ENCODE measurements at places on chromosomes 4 and X. TPM values are rescaled to one million over a fixed set of nuclear protein-coding genes. Genes with fewer than 3 reads are reported as not detected.
A peak's percentile ranks its signal among the peaks of the same experiment; 100 is the strongest.

The LONRF3 gene
- 53.3 TPM for total RNA-seq

The TECRL gene
- not detected for total RNA-seq

The OTC gene
- total RNA-seq: not detected

- no peak for DNase-seq
Observed at GRCh38 chr4:8597319-8597718, 4.8 kb downstream of the CPZ start.

- DNase-seq: peak; percentile 82
Observed at GRCh38 chr4:41644288-41644914, 104.1 kb downstream of the PHOX2B start.

DNA sequence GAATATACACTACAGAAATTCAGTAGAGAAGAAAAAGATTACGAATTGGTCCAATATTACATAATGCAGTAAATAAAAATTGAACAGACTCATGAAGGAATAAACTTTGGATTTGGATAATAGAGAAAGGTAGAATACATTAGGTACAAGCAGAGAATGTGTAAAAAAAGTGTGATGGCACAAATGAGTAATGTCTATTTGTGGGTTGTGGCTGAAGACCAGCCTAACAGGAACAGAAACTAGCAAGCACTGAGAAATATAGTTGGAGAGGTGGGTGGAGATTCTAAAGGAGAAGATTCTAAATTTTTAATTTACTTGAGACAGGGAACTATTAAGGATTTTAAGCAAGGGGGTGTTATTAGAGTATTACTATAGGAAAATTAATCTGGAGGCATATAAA lies 15.2 kb upstream of the CLOCK start:
- DNase-seq: no peak
